AG04449 (cell line): ENCODE measurements at places on chromosomes 4 and X.

GRCh38 chrX:46575991-46576392, 2.4 kb downstream of the CHST7 start:
- DNase-seq: no peak

DNA sequence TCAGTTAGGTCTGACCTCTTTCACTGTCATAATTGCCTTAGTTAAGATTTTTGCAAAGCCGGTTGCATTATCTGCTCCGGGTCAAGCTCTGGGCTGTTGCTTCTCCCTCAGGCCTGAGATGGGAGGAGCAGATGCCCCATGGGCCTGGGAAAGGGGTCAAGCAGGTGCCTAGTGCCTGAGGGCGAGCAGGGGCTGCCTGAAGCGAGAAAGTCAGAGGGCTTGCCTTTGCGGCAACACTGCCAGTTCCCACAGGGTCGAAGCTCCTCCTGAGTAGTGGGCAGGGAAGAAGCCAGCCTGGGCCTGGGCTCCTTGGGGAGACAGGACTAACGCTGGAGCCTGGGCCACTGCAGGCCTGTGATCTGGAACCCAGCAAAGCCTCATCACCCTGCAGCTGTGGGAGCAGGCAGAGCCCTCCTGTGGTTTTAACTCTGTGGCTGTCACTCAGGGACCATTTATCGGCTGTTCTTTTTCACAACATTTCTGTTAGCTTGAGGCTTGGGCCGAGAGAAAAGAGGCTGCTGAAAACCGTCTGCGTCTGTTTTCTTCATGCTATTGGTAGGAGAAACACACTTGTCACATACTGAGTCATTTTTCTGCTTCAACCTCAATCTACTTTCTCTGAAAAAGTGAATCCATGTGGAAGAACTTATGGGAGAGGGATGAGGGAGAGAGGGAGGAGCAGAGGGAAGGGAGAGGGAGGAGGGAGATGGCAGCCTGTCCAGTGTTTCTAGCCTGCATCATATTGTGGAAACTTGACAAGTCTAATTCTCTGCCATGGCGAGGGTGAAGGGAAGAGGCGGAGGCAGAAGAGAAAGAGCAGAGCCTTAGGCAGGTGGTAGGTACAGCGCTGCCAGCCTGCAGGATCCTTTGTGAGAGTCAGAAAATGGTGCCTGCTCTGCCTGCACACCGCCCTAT, 68.4 kb downstream of the RHOH start:
- DNase-seq: no peak

DNA sequence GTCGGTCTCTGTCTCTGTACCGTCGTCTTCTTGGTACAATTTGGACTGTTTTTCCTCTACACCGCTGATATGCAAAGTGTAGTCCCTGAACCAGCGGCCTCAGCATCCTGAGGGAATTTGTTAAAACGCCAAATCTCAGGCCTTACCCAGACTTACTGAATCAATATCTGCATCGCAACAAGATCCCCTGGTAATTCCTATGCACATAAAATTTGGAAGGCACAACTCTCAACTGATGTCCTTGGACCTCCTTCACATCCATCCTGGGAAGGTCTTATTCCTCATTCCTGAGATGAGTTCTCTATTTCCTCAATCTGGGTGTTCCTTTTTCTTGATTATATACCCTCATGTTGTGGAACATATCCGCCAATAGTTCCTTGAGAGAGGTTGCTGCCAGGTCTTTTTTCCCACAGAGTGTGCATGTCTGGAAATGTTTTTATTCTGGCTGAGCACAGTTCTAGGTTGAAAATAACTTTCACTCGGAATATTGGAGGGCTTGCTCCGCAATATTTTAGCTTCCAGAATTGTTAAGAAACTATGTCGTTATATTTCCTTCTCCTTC, 738 bp upstream of the HPF1 start:
- DNase-seq: no peak

GRCh38 chr4:108240366-108240765, 71.6 kb upstream of the LEF1 start:
- no peak for DNase-seq

GRCh38 chr4:89254847-89255246, 52.8 kb downstream of the GPRIN3 start:
- DNase-seq: no peak

DNA sequence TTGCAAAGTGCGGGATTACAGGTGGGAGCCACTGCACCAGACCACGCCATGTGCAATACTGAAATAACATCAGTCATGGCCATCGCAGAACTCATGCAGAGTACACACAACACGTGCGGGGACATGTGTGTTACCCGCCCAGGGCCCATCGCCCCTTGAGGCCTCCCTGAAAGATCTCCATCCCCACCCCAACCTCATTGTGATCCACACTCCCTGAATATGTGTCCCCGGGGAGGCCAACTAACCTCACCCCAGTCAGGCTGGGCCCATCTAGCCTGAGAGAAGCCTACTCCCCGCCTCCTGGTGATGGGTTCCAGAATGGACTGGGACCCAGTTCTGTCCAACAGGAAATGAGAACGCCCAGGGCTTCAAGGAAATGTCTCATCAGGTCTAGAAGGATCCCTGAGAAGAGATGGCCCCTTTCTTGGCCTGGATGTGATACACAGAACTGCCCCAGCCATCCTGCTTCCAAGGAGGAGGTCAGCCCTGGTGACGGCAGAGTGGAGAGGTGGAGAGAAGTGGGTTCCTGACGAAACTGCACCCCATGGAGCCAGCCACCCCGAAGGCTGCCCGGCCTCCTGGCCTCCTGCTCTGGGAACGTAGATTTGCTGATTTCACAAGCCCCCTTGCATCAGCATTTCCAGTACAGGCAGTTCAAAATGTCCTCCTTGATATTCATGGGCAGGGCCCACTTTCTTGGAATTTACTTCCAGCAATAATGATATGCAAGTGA, 22.5 kb upstream of the CLDN24 start:
- DNase-seq: no peak

- no peak for DNase-seq
These were observed 170.6 kb downstream of the KDR start for GRCh38 chr4:54954656-54955388.

DNA sequence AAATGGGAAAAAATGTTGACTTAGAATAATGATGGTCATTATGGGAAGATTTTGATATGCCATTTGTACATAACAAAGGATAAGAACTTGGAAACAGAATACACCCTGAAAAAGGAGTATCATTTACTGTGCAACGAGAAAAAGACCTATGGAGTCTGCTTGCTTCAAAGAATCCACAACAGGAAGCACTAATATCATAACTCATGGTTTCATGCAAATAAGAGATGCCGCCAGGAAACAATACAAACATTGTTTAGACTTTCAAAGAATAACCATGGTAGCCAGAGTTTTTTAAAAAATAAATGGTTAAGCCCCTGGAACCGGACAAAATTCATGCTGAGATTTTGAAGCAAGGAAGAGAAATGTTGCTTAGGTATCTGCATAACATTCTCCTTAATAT, 139.9 kb upstream of the ETNPPL start:
- DNase-seq: no peak

DNA sequence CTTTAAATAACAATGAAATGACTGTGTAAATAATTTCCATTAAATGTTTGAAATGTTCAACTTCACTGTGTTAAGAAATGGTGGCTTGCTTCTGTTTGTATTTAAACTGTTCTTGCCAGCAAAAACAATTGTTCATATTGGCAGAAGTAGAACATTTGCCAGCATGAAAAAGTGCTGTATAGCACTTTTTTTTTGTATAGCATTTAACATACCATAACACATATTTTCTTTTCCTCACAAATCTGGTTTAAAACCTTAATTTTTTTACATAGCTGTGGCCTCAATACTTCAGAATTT, 94.1 kb downstream of the COX18 start:
- DNase-seq: peak; percentile 53

GRCh38 chrX:55135171-55135570, 46.4 kb downstream of the PAGE2 start:
- DNase-seq: no peak

GRCh38 chrX:69808375-69808774, 192.5 kb downstream of the EDA start:
- no peak for DNase-seq

DNA sequence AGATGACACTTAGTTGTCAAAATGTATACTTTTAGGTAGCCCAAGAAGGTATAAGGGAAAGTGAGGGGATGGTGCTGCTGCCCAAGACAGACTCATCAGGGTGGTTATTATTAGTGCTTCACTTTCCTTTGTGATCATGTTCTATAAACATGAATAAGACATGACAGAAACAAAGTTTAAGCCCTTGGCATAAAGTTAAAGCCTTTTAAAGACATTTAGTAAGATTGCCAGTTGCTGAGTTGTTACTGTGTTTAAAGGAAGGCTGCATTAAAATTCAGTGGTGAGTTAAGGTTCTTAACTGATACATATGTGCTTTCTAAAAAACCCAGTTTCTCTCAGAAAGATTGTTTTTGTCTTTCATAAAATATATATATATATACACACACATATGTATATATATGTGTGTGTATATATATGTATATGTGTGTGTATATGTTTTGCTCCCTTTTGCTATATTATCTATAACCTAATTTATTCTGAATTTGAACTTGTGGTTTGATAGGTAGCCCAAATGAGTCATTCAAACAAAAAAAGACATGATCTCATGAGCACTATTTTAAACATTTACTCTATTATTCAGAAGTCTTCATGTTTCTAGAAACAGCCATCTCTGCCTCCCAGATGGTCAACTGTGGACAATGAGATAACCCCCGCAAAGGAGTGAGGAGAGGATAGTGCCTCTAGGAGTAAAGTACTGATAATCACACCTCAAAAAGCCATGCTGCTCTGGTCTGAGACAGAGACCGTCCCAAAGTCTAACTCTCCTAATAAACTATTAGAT, 98.1 kb upstream of the OTUD4 start:
- no peak for DNase-seq

DNA sequence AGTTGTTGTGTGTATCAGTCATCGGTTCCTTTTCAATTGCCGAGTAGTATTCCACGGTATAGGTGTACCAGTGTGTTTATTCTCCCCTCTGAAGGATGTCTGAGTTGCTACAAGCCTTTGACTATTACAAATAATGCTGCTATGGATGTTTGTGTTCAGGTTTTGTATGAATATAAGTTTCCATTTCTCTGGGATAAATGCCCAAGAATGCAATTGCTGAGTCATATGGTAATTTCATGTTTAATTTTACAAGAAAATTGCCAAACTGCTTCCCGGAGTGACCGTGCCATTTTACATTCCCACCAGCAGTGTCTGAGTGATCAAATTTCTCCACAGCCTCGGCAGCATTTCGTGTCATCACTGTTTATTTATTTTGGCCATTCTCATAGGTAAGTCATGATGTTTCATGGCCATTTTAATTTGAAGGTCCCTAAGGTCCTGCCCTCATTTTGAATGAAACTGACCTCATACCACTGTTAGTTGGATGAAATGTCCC, 73.9 kb downstream of the IRF2 start:
- peak; percentile 82 for DNase-seq

DNA sequence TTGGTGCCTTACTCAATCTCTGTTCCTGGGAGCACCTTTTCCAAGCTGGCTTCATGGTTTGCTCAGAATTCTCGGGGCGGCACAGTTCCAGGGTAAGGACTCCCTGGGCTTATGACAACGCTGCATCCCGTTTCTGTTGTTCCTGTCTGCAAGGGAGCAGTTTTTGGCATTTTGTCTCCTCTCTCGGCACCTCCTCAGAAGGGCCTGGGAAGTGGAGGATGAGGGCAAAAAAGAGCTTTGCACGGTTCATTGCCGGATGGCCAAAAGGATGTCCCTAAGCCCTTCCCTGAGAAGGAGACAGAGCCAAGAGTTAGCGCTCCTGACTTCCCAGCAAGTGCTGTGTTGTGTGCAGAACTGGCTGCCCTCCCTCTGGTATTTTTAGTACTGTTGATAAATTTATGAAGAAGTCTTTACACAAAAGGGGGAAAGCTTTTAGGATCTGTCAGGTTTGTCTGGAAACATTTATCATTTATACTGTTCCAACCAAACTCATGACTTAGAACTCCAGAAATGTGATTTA, 13.4 kb downstream of the SRD5A3 start:
- no peak for DNase-seq

DNA sequence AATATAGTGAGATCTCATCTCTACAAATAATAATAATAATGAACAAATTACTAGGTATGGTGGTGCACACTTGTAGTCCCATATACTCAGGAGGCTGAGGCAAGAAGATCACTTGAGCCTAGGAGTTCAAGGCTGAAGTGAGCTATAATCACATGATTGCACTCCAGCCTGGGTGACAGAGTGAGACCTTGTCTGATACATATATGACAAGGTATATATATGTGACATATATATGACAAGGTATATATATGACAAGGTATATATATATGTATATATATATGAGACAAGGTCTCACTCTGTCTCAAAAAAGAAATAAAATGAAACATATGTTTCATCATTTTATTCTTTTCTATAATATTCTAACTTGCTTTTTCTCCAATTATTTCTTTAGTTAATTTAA, 278.1 kb upstream of the TET2 start:
- no peak for DNase-seq

DNA sequence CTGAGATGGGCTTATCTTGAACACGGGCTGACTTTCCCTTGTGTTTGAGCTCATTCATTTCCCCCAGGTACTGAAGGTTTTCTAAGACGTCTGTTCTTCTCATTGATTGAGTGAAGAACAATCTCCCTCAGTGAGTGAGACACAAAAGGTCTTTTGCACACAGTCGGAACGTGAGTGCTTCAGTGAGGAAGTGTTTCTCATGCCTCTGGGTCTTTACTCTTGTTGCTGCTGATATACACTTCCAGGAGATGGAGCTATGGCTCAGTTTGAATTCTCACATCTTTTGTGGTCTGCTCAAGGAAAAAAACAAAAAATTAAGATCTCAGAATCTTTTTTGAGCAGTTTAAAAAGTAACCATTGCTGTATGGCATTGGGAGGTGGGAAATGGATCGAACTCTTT, 981.9 kb upstream of the TENM3 start:
- DNase-seq: peak; percentile 3

GRCh38 chr4:33850371-33850902, 2393.9 kb downstream of the ARAP2 start:
- no peak for DNase-seq

DNA sequence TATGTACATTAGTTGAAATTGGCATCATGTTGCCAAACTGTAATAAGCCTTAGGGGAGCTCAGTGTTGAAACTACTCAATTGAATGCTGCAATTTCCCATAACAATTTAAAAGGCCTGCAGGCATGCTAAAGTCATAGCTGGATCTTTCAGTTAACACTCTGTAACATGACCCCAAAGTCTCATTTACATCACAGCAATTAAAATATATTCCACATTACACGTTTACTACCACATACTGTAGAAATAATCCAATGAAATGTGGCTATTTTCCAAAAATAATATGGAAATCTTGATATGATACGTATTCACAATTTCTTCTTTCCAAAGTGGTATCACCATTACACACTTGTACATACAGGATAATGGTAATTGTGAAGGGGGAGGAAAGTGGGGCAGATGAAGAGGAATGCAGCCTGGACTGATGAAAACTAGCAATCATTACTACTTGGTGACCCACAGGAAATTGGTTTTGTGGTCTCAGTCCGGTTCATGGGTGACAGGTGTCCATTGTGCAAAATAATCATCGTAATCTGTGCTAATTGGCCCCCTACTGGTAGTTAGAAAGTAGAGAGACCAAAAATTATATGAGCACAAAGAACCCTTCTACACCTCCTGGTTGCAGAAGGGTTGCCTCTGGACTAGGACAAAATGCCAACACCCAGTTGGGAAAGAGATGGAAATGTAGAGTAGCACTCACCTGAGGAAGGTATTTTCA, 63.7 kb downstream of the TENM3 start:
- peak; percentile 51 for DNase-seq
